Stimulated activated CD4-positive, alpha-beta T cell treated with anti-CD3 and anti-CD28 coated beads, Interleukin-1b, Interleukin-23, amount 100 ng/mL, for 4 hours (primary cell): ENCODE measurements at places on chromosomes 6 and 20.

- no peak for DNase-seq
Measured at GRCh38 chr20:48789781-48790472, 37.9 kb downstream of the PREX1 start.

DNA sequence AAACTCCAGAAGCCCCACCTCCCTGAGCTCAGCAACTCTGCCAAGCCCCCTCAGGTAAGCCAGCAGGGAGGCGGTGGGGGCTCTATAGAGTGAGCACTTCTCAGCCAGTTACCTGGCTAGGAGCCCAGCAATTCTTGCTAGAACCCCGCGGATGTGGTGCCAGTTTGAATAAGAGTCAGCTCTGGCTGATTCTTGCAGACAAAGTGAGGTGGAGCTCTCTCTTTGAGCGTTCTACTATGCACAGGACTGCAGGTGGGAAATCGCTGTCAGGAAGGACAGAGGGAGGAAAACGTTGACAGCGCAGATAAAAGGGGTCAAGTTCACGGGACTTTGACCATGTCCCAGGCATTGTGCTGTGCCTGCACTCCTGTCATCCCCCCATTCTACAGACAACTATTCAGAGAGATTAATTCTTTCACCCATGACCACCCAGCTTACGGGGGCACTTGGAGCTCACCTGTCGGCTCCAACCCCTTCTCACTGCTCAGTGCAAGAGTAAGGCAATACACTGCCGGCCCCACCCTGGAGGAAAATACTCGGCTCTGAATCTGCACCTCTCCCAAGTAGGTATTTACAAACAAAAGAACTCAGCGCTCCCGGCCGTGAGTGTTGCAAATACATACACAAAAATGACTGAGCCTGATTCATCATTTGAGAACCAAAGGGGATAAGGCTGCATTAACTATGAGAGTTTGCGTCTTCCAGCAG lies 92.9 kb downstream of the ANKRD60 start:
- no peak for DNase-seq

- DNase-seq = no peak
Measured at GRCh38 chr6:138765896-138766655, 7.5 kb upstream of the CCDC28A start.

DNA sequence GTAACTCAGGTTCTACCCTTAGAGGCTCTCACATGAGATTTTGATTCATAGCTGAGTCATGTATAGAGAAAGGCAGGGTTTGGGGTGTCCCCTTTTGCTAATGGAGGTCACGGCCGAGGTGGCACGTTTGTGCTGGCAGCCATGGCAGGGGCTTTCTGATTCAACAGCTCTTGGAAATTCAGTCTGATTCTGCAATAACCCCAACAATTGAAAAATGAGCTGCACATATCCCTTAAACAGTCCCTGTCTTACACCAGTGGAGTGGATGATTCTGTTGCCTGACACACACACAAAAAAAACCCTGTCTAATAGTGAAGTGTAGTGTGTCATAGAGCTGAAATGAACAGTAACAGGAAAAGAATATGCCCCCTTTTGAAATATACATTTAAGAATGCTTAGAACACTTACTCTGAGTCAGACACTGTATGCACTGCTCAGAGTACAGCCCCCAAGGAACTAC lies 40.4 kb upstream of the ARG1 start:
- peak; percentile 36 for DNase-seq

DNA sequence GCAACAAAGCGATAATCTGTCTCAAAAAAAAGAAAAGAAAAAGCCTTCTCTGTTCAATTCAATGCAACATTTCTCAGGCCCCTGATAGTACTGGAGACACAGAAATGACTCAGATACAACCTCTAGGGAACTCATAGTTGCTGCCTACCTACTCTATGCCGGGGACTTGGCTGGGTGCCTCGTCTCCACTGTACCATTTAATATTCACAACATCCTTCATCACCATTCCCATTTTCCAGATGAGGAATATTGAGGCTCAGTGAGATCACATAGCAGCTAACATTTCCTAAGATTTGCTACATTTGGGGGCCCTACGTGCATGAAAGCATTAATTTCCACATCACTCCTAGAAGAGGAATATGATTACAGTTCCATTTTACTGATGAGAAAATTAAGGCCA lies 7.5 kb downstream of the NOL4L start:
- DNase-seq = no peak

- DNase-seq = no peak
Measured at GRCh38 chr6:128007658-128008057, 106.8 kb upstream of the THEMIS start.

- no peak for DNase-seq
Measured at GRCh38 chr20:18224968-18225568, 63.3 kb upstream of the ZNF133 start.

DNA sequence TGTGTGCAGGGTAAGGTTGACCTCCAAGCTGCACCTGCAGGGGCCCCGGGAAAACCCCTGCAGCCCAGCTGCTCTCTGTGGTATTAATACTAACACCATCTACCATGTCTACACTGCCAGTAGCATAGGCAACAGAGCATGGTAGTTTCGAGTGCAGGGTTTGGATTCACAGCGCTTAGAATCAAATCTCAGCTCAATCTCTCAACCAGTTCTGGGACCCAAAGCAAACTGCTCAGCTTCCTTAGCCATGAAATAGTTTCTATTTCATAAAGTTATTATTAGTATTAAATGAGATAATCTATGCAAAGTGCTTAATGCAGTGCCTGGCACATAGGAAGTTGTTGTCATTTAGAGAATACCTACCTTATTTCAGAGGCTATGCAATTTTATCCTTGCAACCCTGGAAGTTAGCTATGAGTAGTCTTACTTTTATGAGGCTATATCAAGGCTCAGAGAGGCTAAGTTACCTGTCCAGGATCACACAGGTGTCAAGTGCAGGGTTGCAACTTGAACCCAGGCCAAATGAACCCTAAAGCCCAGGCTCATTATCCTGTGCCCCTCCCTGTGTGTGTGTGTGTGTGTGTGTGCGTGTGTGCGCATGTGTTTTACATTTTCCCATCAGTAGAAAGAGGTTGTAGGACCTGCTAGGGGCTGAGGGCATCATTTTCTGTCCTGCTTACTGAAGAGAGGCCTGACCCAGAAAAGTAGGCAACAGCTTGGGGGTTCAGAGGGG lies 27.6 kb upstream of the MRPS18A start:
- no peak for DNase-seq

DNA sequence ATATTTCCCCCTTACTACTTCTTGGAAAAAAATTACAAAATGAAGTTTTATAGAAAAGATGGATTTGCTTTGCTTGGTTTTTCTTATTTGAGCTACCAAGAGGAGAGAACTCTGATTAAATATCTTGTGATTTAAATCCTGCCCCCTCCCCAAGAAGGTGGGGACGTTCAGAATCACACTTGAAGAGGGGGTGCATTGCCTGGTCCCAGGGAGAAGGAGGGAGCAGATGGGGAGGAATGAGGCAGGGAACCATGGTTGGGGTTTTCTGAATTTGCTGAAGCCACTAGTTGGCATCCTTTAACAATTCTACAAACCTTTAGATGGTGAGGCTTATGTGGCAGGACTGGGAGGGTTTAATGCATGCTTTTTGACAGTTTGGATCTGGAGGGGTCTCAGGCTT lies 5.5 kb downstream of the PCK1 start:
- no peak for DNase-seq

- no peak for DNase-seq
Measured at GRCh38 chr6:38603966-38604365, 35.8 kb downstream of the BTBD9 start.

GRCh38 chr6:125414507-125414906 lies 112.7 kb upstream of the HDDC2 start:
- DNase-seq = no peak

GRCh38 chr6:75183099-75183541 lies 22.7 kb downstream of the COL12A1 start:
- DNase-seq = no peak

GRCh38 chr6:39786649-39787048 lies 5.5 kb upstream of the DAAM2 start:
- DNase-seq = no peak

DNA sequence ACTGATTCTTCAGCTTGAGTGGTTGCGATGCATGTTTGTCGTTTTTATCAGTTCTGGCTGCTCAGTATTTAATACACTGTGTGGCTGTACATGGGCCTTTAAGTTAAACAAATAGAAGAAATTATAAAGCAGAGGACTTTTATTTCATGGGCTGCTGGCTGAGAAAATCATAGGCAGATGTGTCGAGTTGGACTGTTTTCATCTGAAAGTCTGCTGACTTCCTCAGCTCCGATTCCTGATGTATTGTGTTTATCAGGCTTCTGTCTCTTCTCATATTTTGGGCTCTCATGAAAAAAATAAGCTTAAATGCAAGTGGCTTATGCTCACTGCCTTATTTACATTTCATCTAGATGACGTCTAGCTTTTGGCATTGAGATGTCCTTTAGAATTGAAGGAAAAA lies 129.5 kb upstream of the GGTLC1 start:
- DNase-seq = no peak

GRCh38 chr20:41167481-41168253 lies 30.3 kb downstream of the PLCG1 start:
- no peak for DNase-seq

- DNase-seq = no peak
Measured at GRCh38 chr20:39270837-39271604, 308.9 kb downstream of the DHX35 start.

- no peak for DNase-seq
Measured at GRCh38 chr6:43012364-43012763, 1.4 kb downstream of the MEA1 start.

DNA sequence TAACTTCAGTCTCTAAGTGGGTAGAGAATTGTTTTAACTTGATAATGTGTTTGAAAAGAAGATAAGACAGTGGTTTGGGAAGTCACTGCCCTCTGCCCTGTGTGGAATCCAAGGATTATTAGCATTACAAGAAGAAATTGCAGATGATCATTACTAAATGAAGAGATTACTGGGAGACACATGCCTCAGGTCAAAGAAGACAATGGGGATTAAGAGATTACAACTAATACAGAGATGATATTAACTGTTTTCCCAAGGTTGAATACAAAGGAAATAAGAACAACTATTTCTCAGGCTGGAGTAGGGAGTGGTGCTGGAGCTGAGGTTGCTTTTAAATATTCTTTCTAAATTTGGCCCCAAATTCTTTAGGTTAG lies 166.0 kb downstream of the TRMT11 start:
- DNase-seq = no peak

GRCh38 chr6:159532155-159532554 lies 160.9 kb downstream of the SOD2 start:
- no peak for DNase-seq

DNA sequence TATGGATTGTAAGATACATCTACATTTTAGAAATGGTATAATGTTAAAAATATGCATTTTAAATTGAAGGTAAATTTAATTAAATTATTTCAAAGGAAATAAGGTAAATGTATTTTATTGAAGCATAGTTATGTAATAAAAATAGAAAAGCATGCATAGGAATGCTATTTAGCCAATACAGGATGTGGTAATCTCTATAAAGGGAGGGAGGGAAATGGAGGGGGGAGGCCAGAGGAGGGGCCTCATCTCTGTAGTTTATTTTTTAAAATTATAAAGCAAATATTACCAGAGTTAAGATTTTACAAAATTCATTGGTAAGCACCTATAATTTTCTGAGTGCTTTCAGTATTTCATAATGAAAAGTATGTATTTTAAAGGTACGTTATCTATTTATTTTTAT lies 27.2 kb downstream of the SLC16A10 start:
- no peak for DNase-seq
